CD4-positive, alpha-beta T cell (primary cell): ENCODE measurements at places on chromosomes 4 and X. TPM values are rescaled to one million over a fixed set of nuclear protein-coding genes. Genes with fewer than 3 reads are reported as not detected.
A peak's percentile ranks its signal among the peaks of the same experiment; 100 is the strongest.

GRCh38 chrX:119127650-119128049, at the start of gene KIAA1210:
Gene KIAA1210 (minus strand): TSS chrX:119127812. CDS start chrX:119123642, 4,170 bp downstream.
- no peak within 1 kb of the TSS for H3K4me3 ChIP-seq
- no peak for DNase-seq
- H3K36me3 ChIP-seq = no peaks in the 10 kb centered on the region
- no peaks in the 10 kb centered on the region for H3K4me1 ChIP-seq
- no peaks in the 10 kb centered on the region for H3K27me3 ChIP-seq

- no peaks in the 10 kb centered on the region for H3K27me3 ChIP-seq
- H3K4me1 ChIP-seq = no peaks in the 10 kb centered on the region
- no peaks in the 10 kb centered on the region for H3K36me3 ChIP-seq
Observed at GRCh38 chr4:84995386-84995785, 28.9 kb upstream of the WDFY3 start.

DNA sequence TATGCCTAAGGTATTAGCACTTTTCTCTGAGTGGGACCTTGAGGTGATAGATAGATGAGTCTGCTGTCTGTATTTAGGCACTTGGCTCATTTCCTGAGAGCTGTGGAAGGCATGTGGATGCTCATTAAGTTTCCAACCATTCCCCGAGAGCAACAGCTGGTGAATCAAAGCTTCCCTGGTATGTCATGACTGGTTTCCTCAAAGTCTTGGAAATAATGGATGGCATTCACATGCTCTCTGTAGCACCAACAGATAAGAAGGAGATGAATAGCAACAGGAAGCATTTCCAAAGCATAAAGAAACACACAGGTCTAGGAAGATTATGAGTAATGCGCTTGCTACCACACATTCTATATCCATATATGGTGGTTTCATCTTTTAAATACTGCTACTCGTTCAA, 118.3 kb upstream of the ETNPPL start:
- no peak for DNase-seq
- no peak overlapping the region for H3K4me3 ChIP-seq
- no peaks in the 10 kb centered on the region for H3K27me3 ChIP-seq
- no peaks in the 10 kb centered on the region for H3K36me3 ChIP-seq
- no peaks in the 10 kb centered on the region for H3K4me1 ChIP-seq

- H3K36me3 ChIP-seq = no peaks in the 10 kb centered on the region
- DNase-seq = no peak
- H3K4me3 ChIP-seq = no peak overlapping the region
- peaks cover 10% of the 10 kb centered on the region for H3K4me1 ChIP-seq
- no peak overlapping the region for H3K27ac ChIP-seq
Observed at GRCh38 chr4:110636680-110637407, 14.0 kb upstream of the PITX2 start.

DNA sequence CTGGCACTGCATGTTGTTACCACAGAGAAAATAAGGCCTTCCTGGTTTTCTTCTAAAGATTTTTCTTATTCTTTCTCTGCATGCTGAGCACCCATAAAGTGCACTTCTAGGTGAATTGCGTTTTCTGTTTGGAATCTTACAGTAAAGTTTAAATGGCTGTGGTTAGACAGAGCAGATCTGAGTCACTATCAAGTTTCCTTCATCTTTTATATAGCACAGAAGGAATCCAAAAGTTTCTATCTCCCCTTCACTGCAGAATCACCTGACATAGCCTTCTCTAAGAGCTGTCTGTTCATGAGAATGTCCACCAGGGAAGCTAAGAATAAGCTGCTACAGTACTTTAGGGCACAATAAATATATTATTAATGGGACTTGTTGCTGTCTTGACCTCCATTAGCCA, 455.5 kb upstream of the FAM241A start:
- DNase-seq = no peak
- no peaks in the 10 kb centered on the region for H3K36me3 ChIP-seq
- H3K4me3 ChIP-seq = no peak overlapping the region
- H3K4me1 ChIP-seq = no peaks in the 10 kb centered on the region

DNA sequence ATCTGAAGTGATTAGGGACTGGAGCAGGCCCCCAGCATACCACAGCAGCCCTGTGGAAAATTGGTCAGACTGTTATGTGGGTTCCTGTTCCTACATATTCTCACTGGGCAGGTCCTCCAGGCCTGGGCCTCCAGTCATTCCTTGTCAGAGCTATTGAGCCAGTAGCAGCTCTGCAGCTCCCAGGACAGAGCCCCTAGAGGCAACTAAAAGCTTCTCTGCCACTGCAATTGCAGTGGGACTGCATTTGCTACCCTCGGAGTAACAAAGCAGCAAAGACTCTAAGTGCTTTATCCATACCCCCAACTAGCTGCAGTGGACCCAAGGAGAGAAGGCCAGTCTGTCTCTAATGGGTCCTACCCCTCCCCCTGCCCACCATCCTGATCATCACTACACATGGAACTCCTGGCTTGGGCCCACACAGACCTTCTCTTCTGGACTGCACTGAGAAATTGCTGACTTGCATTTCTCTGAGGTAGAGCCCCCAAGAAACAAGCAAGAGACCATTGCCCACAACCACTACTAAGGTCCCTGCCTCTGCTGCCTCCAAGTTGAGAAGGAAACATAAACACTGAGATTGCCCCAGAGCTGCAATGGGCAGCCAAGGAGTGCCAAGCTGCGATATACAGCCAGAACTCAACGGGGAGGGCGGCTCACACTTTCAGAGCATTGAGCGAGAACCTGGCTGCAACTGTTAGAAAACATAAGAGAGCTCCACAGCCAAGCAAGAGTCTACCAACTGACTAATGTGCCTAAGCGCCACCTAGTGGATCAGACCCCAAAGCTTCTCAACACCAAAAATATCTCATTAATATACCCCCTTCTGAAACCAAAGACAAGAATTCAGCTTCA, 738.7 kb upstream of the NDST4 start:
- no peaks in the 10 kb centered on the region for H3K27me3 ChIP-seq
- H3K36me3 ChIP-seq = no peaks in the 10 kb centered on the region
- H3K4me1 ChIP-seq = no peaks in the 10 kb centered on the region
- peak; percentile 14 for DNase-seq
- no peak overlapping the region for H3K4me3 ChIP-seq

DNA sequence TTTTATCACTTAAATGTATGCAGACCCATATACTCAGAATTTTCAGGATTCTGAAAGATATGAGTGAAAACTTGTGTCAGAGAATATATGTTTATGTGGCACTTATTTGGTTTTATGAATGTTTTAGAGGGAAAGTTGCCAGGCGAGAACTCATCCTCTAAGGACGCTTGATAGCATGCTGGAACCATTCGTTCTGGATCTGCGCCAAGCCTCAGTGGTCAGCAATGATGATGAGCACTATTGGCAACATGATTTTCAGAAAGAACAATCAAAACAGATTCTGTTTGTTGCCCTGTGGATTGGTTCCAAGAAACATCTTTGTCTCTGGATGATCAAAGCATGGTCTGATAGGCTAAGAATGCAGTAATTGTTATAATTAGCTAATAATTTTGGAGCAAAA, 32.1 kb upstream of the RAPGEF2 start:
- H3K4me1 ChIP-seq = no peaks in the 10 kb centered on the region
- no peak for DNase-seq
- H3K27ac ChIP-seq = no peak overlapping the region
- H3K36me3 ChIP-seq = no peaks in the 10 kb centered on the region
- no peak overlapping the region for H3K4me3 ChIP-seq

DNA sequence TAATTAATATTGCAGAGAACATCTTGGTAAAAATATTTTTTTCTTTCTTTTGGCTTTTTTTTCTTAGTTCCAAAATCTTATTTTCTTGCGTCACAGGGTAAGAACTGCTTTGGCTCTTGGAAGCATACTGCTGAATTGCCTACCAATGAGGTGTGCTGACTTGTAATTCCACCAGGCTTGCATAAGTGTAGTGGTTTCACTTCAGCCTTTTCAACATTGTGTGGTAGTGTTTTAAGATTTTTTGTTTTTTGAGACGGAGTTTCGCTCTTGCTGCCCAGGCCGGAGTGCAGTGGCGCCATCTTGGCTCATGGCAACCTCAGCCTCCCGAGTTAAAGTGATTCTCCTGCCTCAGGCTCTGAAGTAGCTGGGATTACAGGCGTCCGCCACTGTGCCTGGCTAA, 42.4 kb downstream of the N4BP2 start:
- H3K27me3 ChIP-seq = no peaks in the 10 kb centered on the region
- no peak overlapping the region for H3K4me3 ChIP-seq
- H3K4me1 ChIP-seq = no peaks in the 10 kb centered on the region

DNA sequence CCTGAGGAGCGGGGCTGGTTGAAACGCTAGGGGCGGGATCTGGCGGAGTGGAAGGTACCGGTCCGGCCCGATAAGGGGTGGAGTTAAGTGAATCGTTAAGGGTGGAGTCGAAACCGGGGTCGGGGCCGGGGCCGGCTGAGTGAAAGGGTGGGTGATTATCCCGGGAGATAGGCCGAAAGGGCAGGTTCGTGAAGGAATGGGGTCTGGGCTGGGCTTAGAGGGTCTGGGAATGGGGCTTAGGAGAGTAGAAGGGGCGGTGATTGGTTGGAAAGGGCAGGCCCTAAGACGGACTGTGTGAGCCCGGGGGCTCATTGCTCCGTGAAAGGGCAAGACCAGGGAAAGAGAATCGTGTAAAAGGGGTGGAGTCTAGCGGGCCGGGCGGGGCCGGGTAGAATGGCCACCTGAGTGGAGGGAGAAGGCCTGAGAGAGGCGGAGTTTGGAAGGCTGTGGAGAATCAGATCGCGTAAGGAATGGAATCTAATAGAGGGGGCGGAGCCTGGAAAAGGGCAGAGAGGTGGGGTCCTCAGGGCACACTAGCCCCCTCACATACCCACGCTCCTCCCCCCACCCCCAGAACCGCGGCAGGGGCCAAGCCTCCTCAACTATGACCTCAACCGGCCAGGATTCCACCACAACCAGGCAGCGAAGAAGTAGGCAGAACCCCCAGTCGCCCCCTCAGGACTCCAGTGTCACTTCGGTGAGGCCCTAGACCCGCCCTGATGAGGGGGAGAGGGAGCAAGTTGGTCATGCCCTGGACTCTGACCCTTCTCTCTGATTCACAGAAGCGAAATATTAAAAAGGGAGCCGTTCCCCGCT, 430 bp downstream of the HDAC6 start:
- H3K27me3 ChIP-seq = no peaks in the 10 kb centered on the region
- H3K4me1 ChIP-seq = peaks cover 17% of the 10 kb centered on the region
- peak overlapping the region; percentile 84 for H3K4me3 ChIP-seq
- H3K27ac ChIP-seq = peak overlapping the region; percentile 97
- H3K36me3 ChIP-seq = peaks cover 17% of the 10 kb centered on the region

GRCh38 chrX:64975491-64975890, 759 bp downstream of the ZC4H2 start:
- H3K4me3 ChIP-seq = peak overlapping the region; percentile 74
- no peak overlapping the region for H3K27ac ChIP-seq
- peak; percentile 30 for DNase-seq
- no peaks in the 10 kb centered on the region for H3K36me3 ChIP-seq
- H3K4me1 ChIP-seq = peaks cover 14% of the 10 kb centered on the region
- no peaks in the 10 kb centered on the region for H3K27me3 ChIP-seq

- H3K36me3 ChIP-seq = no peaks in the 10 kb centered on the region
- DNase-seq = no peak
- H3K27me3 ChIP-seq = peaks cover 11% of the 10 kb centered on the region
- peaks cover 18% of the 10 kb centered on the region for H3K4me1 ChIP-seq
- H3K27ac ChIP-seq = no peak overlapping the region
- H3K4me3 ChIP-seq = no peak overlapping the region
Observed at GRCh38 chrX:70442224-70442623, 2.4 kb upstream of the DLG3 start.

DNA sequence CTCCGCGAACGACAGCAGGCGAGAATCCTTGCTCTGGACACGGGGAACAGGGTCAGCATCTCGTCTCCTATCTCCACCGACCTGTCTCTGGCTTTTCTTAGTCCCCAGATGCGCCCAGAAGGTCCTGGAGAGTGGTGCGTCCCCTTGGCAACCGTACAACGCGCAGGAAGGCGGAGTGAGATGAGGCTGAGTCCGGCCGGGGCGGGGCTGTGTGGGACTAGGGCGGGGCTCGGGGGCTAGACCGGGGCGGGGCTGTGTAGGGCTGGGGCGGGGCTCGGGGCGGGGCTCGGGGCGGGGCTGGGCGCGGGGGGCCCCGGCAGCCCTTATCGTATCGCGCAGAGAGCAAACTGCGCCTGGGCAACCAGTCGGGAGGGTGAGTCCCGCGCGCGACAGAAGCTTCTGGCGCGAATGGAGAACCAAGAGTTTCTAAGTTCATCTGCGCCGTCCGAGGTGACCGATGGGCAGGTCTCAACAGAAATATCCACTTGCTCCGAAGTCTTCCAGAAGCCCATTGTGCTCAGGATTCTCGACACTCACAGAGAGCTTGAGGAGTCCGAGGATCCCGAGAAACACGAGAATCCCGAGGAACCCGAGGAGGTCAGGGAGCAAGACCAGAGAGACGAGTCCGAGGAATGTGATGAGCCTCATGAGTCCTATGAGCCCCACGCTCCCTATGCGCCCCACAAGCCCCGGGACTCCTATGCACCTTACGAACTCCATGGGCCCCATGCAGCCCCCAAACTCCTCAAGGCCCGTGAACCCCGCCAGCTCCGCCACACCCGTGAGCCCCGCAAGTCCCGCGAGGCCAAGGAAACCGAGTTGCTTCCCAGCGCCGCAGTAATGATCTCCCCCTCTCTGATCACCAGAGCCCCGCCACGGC, 24.9 kb downstream of the ARL9 start:
- peak overlapping the region; percentile 82 for H3K4me3 ChIP-seq
- peak; percentile 89 for DNase-seq
- peaks cover 18% of the 10 kb centered on the region for H3K4me1 ChIP-seq
- no peaks in the 10 kb centered on the region for H3K36me3 ChIP-seq
- peaks cover 23% of the 10 kb centered on the region for H3K27me3 ChIP-seq

GRCh38 chr4:66923081-66923865, 622.0 kb downstream of the CENPC start:
- no peaks in the 10 kb centered on the region for H3K4me1 ChIP-seq
- DNase-seq = no peak
- no peak overlapping the region for H3K27ac ChIP-seq
- no peaks in the 10 kb centered on the region for H3K36me3 ChIP-seq

Gene AVPR2
- not detected for total RNA-seq

Gene NSUN7
- 0.14 TPM for total RNA-seq
